ENCODE measurements at places on chromosomes 12 and 14. TPM values are rescaled to one million over a fixed set of nuclear protein-coding genes. Genes with fewer than 3 reads are reported as not detected.

Gene PROX2
- total RNA-seq, result not detected

Gene OTX2
- total RNA-seq, result not detected

DNA sequence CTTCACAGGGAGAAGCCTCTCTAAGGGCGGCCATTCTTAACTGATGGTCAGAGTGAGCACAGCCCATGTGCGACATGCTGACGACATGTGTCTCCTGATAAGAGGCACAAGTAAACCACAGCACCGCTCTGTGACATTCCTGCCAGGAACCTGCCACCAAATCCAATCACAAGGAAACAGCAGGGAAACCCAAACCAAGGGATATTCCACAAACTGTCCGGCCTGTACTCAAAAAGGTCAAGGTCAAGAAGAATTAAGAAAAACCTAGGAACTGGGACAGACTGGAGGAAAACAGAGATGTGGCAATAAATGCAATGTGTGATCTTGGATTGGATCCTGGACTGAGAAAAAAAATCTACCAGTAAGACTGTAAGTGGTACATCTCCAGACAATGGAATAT lies 91.9 kb downstream of the SYNE3 start:
- H3K4me1 ChIP-seq, result peaks cover 3% of the 10 kb centered on the region
- H3K27me3 ChIP-seq, result no peaks in the 10 kb centered on the region
- H3K4me3 ChIP-seq, result no peak overlapping the region
- DNase-seq, result no peak
- H3K27ac ChIP-seq, result no peak overlapping the region

Gene BCL11B
- total RNA-seq, result 0.10 TPM

DNA sequence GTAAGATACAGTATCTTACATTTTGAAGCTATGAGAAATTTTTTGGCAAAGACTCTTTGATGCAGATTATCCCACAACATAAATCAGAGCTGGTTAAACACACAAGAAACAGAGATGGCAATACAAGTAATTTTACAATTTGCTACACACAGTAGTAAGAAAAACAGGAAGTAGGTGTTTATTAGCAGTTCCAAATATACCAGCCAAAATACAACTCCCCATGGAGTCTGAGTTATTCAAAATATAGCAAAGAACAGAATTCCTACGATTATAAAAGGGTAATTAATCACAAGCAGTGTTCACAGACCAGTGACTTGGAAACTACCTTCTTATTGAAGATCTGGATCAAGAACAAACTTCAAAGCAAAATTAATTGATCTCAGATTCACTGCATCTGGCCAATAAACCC lies 83.9 kb downstream of the BMP4 start:
- DNase-seq, result no peak
- no peaks in the 10 kb centered on the region for H3K4me1 ChIP-seq
- no peak overlapping the region for H3K27ac ChIP-seq
- no peak overlapping the region for H3K4me3 ChIP-seq
- peaks cover 2% of the 10 kb centered on the region for H3K27me3 ChIP-seq
- no peaks in the 10 kb centered on the region for H3K36me3 ChIP-seq

Gene GNPNAT1
- 9.7 TPM for total RNA-seq

GRCh38 chr12:8899830-8900229 lies 14.5 kb upstream of the PHC1 start:
- no peaks in the 10 kb centered on the region for H3K27me3 ChIP-seq
- no peak overlapping the region for H3K4me3 ChIP-seq
- no peak for DNase-seq

All from activated B cell treated with CpG ODN at 0.5 μM for 24 hours (primary cell).